NCI-H82 (cell line): ENCODE measurements at places on chromosomes 1 and 21.

DNA sequence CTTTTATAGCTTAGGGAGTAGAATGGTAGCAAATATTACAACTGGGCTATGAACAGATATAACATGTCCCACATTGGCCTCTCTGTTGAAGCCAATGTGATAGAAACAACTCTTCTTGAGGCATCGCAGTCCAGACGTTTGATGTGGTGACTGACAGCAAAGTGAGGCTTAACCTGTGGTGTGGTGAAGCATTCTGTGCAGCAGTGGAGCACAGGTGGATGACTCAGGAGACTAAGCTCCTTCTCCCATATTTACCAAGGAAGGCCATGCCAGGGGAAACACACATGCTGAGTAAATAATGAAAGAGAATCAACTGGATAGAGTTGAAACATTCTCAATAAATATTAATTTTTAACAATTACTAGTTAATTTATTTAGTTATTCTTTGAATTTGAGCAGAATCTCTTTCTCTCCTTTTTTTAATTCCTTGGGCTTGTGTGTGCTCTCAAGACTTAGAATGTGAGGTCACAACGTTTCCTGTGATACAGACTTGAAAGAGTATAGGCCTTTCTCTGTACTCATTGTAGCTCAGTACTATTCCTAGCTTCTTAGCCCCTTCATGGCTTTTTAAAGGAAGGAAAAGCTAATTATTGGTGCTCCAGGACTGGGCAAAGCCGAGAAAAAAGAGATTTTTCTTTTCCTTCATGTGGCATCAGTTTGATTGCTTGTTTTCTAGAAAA, 17.6 kb downstream of the CRB1 start:
- DNase-seq, result peak; percentile 32

GRCh38 chr1:243397613-243398321, 141.9 kb downstream of the SDCCAG8 start:
- DNase-seq, result no peak

- no peak for DNase-seq
Measured at GRCh38 chr1:200923601-200924000, 28.9 kb downstream of the INAVA start.

DNA sequence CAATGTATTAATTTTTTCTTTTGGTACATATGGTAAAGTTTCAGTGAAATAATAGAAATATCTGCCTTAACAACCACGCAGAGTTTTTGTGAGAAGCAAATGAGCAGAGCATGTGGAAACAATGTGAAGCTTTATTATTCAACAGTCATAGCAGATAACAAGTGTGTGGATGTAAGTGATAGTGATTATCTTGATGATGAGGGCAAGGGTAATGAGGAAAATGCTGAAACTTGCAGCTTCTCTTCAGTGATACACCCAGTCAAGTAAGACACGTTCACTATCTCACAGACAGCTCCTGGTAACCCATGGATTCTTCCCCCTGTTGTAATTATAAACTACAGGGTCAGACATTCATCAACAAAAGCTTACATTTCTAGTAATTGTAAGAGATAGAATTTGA, 14.6 kb upstream of the OR2L5 start:
- DNase-seq, result no peak

- peak; percentile 90 for DNase-seq
Measured at GRCh38 chr1:20185834-20186782, at the start of the genes PLA2G2C and UBXN10. Gene PLA2G2C (minus strand): TSS chr1:20186518. CDS start chr1:20177363, 9,155 bp downstream. Gene UBXN10 (plus strand): TSS chr1:20186096. CDS start chr1:20190562, 4,466 bp downstream.

- no peak for DNase-seq
Measured at GRCh38 chr1:185990565-185990964, 256.4 kb downstream of the HMCN1 start.

DNA sequence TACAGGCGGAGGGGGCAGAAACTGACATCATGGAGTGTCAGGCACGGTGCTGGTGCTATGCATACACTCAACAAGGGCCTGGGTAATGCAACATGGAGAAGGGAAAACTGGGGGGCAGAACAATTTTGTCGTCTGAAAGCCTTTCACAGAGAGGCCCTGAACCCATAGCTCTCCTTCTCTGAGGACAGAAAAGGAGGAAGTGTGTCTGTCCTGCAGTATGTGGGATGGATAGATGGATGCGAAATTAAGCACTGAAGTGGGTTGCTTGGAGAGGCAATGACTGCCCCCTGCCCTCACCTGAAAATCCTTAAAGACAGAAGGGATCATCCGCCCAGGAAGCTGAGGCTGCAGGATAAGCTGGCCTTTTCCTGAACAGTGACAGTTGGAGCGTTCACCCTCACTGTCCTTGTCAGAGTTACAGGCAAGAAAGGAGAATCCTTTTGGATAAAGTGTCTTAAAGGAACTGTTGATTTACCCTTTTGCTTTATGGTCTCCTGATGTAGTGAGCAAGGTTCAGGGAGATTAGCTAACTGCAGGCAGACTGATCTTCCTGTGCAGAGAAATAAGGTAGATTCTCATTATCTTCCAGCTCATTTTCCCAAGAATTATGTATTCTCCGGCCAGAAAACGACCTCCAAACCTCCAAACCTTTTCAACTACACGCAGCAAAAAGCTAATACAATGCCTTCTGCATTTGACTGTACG, 1.6 kb upstream of the FAM20B start:
- peak; percentile 70 for DNase-seq

DNA sequence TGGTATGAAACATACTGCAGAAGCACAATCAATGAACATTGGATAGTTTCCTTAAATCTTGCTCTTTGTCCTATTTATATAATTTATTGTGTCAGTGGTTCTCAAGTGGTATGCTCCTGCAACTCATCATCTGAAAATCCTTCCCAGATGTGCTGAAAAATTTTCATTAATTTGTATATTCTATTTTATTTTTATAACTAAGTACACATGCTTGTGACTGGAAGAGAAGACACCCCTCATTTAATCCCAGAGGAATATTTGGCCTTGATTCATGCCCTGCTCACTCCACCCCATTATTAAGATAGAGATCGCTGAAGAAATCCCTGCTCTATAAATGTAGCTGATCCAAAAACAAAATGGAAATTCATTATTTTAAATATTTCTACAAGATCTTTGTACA, 870.5 kb upstream of the CXADR start:
- no peak for DNase-seq

DNA sequence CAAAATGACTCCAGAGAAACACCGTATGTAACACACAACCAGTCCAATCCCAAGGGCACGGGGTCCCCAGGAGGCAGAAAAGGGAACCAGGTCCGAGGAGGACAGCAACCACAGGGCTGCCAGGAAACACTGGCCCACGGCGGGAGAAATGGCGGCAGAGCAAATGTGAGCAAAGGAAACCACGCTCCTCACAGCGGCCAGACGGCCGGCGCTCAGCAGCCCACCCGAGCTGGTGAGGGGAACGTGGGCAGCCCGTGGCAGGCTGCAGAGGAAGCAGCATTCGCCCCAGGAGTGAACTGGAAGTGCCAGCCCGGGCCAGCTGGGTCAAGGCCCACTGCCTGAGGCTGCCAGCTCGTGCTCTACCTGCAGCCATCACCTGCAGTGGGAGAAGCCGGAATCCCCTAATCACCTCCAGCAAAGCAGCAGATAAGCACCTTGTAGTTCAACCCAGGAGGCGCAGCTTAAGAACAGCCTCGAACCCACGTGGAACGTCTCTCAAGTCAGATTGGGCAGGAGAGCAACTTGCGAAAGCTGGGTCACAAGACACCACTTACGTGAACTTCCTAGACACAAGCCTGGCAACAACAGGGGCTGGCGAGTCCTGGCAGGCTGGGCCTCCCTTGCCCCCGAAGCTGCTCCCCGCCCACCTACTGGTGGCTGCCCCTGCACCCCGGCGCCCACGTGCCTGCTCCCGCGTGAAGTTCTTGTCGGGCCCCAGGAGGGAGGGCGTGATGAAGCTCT, 6.7 kb downstream of the SLC19A1 start:
- no peak for DNase-seq

DNA sequence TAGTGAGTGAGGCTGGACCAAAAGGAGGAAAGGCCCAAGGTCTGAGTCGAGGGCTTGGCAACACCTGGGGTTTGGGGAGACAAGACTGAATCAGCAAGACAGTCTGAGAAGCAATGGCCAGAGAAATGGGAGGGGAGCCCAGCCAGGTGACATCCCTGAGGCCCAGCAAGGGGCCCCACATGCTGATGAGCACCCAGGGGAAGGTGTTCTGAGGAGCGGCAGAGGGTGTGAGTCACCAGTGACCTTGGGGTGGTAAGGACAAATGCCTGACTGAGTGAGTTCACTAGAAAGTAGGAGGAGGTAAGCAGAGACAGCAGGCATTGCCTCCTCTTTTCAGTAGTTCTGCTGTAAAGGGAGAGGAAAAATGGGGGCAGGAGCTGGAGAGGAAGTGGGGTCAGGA, 192.4 kb upstream of the GALNT2 start:
- no peak for DNase-seq

- no peak for DNase-seq
Measured at GRCh38 chr21:39519835-39520234, 68.1 kb downstream of the SH3BGR start.
